ENCODE measurements at places on chromosomes 2 and 18.

- DNase-seq, result no peak
Observed at GRCh38 chr2:20647738-20648137, 3.2 kb downstream of the HS1BP3 start.

GRCh38 chr18:9835825-9836224 is 49.9 kb upstream of the TXNDC2 start:
- DNase-seq, result no peak

GRCh38 chr2:178233428-178233827 is 39.1 kb downstream of the OSBPL6 start:
- DNase-seq, result no peak

DNA sequence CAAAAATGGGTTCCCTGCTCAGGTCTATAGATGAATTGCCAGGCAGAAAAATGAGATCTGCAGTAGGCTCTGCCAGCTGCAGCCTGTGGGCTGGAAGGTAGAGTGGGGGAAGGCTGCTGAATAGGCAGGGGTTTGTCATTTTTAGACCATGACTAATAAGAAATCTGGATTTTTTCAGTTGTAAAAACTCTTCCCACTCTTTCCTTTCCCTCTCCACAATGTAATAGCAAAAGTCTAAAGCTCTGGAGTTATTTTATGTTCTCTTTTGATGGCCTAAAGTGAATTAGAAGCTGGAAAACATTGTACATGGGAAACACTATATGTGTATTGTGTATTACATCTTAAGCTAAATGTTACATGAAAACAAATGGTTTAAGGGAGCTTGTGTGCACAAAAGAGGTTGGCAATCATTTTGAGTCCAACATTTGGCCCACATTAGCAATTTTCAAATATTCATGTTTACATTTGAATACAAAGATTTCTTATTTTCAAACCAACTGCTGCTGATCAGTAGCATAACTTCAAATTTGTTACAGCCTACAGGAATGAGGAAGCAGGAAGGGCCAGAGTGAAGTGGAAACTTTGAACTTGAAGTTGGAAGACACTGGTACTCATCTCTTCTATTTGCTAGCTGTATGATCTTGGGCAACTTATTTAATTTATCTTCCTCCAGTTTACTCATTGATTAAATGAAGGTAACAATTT is 407.1 kb downstream of the SLC4A3 start:
- DNase-seq, result no peak

DNA sequence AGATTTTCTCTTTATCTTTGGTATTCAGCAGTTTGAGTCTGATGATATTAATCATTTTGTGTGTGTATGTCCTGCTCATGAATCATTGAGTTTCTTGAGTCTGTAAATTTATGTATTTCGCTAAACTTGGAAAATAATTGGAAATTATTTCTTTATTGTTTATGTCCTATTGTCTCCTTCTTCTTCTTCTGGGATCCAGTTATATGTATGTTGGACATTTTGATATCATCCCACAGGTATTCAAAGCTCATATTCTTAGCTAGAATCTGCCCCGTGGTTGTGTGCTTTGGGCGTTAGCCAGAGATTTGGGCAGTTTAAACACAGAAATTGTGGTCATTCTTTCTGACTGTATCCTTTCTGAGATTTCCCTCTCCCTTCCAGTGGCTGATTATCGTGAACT is 243.0 kb upstream of the SPRED2 start:
- no peak for DNase-seq

GRCh38 chr2:84077496-84077895 is 381.6 kb downstream of the SUCLG1 start:
- peak; percentile 57 for DNase-seq

- DNase-seq, result no peak
Observed at GRCh38 chr2:219483451-219484342, 15.0 kb upstream of the GMPPA start.

DNA sequence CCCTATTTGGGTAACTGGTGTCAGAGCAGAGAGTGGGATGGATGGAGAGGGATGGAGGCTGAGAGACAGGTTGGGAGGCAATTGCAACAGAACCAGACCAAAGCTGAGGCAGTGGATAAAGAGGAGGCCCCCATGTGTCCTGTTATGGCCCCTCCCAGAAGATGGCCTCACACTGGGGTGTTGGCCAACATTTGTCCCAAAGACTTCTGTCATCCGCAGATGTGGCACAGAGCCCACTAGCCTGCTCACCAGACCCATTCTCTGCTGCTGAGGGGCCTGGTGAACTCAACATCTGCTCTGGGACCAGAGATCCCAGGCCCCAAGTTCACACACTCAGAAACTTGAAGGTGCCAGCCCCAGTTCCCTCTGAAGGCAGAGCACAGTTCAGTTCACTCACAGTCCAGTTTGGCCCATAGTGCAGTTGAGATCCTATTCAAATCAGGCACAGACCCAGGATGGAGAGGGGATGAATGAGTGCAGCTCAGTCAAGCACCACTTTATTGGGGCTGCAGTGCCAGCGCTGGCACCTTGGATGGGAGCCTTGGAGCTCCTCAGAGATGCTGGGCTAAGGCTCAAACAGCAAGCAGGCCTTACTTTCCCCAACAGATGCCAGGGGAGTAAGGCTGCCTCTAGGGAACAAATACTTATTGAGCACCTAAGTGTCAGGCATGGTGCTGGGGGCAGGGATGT is 189.2 kb downstream of the ZBTB7C start:
- DNase-seq, result no peak

DNA sequence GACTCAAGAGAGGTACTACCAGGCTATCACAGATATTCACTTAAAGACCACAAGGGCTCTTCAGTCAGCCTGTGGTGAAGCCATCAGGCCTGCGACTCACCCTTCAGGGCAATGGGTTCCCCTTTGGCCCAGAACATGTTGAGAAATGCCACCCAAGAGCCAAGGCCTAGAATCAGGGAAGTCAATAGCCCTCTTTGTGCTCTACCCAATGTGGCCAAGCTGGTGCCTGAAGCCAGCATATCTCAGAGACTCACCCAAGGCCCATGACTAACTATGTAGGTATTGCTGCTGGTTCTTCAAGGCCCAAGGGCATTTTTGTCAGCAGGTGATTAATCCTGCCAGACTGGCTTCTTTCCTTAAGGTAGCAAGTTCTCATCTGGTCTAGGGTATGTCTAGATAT is 338.9 kb upstream of the SETBP1 start:
- no peak for DNase-seq

- no peak for DNase-seq
Observed at GRCh38 chr2:54977149-54977548, 73.1 kb downstream of the RTN4 start.

GRCh38 chr2:217147818-217148217 is 288.0 kb upstream of the TNP1 start:
- no peak for DNase-seq

GRCh38 chr2:218852911-218853667 is 6.5 kb upstream of the WNT6 start:
- DNase-seq, result peak; percentile 86

DNA sequence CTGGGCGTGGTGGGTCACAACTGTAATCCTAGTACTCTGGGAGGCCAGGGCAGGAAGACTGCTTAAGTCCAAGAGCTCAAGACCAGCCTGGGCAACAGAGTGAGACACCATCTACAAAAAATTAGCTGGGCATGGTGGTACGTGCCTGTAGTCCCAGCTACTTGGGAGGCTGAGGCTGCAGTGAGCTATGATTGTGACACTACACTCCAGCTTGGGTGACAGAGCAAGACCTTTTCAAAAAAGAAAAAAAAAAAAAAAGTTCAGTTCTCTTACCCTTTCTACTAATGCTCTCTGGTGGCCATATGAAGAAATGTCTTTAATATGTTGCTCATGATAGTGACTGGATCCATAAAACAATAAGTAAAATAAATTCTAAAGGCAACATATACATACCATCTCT is 14.9 kb downstream of the TYW5 start:
- DNase-seq, result peak; percentile 55

GRCh38 chr2:31238126-31238905 is 4.4 kb downstream of the EHD3 start:
- no peak for DNase-seq

DNA sequence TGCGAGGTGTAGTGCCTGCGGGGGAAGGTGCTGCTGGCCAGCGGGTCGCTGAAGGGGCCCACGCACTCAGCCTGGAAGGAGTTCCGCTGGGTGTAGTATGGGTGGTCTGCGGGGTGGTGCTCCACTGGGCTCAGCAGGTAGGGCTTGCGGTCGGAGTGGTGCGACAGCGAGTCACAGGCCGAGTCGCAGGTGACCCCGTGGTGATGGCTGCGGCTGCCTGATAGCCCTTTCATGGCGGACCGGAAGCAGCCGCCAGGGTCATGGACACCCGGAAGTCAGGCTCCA is 429.8 kb downstream of the TGIF1 start:
- DNase-seq, result no peak

- DNase-seq, result no peak
Observed at GRCh38 chr18:8065284-8065683, 498.2 kb downstream of the PTPRM start.

DNA sequence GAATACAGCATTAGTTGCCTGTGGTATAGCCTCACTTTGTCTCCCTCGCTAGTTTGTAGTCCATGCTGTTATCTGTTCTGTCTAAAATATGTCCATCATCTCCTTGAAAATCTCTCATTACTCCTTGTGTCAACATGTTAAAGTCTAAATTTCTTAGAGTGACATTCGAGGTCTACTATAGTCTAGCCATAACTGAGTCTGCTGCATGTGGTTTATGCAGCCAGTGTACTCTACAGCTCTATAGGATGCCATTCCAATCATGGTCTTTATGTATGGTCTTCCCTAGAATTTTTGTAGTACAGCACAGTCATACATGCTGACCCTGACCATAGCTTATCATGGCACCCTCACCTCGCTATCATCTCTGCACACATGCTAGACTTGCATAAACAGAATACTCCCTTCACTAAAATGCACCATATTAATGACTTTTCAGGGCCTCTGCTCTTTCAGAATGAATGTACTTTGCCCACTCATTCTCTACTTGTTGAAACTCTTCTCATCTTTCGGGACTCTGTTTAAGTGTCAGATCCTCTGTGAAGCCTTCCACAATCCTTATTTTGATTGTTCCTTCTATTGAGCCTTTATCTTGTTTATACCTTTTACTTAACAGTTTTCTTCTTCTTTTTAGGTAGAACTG is 12.8 kb downstream of the TANK start:
- no peak for DNase-seq

DNA sequence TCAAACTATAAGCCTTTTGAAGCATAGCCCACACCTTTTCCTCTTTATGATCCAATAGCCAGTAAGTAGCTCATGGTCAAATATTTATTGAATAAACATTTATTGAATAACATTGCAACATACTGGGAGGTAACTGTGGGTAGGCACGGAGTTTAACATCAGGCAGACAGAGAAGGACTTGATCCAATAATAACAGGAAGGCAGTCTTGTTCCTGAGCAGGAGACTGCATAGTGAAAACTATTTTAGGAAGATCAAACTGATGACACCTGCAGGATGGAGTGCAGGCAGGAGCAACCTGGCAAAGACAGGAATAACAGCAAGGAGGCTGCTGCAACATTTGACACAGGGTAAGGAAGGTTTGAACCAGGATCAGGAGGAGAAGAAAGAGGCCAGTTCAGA is 3.1 kb upstream of the DCTN1 start:
- no peak for DNase-seq

DNA sequence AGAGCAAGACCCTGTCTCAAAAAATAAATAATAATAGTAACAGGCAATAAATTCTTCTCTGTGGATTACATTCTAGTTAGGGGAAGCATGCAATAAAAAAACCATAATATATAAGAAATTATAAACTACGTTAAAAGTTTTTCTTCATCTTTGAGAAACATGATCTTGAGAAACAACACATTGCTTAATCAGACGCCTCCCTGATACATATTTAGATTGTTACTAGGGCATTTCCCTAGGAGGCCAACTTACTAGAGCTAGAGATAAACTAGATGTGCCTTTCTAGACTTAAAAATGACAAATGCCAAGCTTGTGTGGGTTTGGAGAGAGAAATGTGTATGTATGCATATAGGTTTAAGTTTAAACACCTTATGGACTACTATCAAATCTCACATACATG is 76.3 kb upstream of the GALNT5 start:
- DNase-seq, result no peak

DNA sequence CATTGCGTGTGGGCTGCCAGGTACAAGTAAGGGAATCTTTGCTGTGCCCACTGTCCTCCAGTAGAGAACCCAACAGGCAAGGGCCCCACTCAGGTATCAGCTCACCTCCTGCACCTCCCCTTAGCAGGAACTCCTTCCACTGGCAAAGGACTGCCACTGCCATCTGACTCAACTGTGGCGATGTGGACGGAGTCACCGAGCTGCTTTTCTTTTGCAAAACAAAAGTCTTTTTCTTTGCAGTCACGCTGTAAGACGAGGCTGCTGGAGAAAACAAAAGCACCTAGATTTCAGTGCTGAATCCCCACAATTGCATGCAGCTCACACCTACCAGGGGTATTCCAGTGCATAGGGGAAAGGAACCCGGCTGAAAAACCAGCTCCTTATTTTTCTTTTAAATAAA is 7.9 kb downstream of the MTERF4 start:
- no peak for DNase-seq

- DNase-seq, result no peak
Observed at GRCh38 chr2:134103196-134103595, 150.7 kb upstream of the MGAT5 start.

DNA sequence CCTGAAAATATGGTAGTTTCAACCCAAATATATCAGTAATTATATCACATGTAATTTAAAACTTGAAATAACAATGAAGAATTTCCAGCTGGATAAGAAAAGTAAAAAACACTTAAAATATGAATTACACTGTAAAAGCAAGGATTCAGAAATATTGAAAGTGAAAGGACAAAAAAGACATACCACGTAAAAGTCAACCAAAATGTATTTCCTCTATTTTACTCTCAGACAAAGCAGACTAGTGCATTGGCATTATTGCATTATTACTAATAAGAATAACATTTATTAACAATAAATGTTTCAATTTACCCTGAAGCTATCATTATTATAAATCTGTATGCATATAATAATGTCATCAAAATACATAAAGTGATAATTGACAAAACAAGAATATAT is 445.1 kb upstream of the TRIB2 start:
- DNase-seq, result no peak

DNA sequence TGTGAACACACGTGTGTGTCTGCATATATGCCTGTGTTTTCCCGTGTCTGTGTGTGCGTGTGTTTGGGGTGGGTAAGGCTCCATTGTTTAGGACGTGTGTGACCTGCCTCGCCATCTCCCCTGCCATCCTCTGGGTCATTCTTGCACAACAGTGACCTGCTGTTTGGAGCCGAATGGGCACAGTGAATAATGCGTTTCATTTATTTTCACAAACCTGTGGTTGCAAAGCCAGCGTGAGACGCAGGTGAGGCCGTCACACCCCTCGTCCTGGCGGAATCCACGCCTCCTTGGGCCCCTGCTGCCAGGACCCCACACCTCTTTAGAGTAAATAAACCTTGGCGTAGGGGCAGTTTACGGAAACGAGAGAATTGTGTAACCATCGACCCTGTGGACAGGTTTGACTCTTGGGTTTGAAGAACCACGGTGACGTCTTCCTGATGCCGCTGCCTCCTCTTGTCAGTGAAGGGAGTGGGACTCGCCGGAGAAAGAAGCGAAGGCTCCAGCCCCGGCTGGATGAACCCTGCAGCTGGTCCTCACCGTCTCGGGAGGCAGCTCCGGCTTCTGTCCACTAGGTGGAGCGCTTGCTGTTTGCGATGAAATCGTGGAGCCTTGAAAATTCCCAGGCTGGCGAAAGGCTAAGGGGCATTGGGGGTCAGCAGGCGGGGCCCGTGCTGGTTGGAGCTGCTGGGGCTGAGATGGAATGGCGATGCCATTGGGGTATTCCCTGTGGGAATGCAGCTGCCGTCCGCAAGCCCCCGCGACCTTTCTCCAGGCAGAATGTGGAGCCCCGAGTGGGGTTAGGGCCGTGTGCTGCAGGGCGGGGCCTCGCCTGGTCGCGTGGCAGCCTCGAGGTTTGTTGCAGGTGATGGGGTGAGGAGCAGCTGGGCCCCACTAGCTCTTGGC is 81.1 kb downstream of the RTP5 start:
- DNase-seq, result peak; percentile 87
